ENCODE measurements at places on chromosomes 16 and 17.
A peak's percentile ranks its signal among the peaks of the same experiment; 100 is the strongest.

- no peak for DNase-seq
These were observed 26.1 kb downstream of the METTL16 start for GRCh38 chr17:2485543-2485942.

DNA sequence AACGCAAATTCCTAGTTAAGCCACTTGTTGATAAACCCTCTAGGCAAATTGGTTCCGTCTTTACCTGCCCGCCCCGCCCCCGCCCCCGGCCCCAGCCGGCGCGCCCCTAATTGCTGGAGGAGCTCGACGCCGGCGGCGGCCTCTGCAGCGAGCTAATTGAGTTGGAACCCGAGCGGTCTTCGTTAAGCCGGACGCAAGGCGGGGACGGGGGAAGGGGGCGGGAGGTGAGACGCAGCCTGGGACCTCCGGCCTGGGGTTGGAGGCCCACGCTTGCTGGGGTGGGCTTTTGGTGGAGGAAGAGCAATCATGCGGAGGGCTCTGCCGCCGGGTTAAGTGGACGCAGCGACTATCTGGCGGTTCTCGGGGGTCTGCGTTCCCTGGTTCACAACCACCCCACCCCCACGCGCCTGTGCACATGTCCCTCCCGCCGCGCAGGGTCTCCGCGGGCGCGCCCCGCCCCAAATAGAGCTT is 12.7 kb upstream of the FOXF1 start:
- no peak for DNase-seq

DNA sequence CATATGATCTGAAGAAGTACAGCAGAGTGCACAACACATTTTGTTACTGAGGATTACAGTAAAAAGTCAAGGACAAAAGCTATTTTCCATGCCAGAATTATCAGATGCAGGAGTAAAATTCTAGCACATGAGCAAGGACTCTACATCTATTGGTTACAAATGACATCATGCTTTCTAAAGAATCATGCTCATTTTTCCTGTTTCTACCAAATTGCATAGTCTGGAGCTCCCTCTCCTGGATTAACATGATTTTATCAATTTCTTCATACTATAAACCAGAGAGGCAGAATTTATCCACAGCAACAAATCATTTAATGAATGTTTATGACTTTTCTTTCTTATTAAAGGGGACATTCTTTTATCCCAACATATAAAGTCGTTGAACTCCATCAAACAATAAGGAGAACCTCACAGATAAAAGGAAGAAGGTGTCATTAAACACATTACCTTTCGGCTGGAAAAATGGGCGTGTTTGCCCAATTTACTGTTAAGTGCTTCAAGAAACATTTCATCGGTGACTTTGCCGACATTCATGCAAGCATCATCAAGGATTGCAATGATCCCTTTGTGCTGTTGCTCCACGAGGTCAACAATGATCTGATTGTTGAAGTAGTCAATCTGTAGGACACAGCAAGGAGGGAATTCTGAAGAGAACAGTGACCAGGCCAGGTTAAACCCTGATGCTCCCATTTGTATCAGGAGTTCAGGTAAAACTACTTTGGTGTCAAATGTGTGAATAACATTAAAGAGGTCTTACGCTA is 121.7 kb downstream of the MYO1D start:
- DNase-seq, result no peak

- DNase-seq, result no peak
These were observed 156.4 kb upstream of the CCL2 start for GRCh38 chr17:34098699-34099098.

DNA sequence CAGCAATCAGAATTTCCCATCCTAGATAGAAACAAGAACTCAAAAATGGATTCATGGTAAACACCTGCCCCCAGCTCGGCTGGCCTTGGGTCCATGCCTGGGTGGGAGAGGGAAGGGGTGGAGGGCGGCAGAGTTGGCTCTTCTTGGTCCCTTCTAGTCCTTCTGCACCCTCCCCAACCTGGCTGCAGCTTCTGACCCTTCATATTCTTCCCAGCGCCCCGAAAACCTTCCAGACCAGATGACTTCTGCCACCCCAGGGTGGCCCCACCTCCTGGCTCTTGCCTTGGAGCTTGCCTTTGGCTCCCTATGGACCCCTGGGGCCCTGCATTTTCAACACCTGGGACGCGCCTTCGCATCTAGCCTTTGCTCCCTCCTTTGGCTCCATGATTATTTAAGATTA is 5.4 kb upstream of the GJD3 start:
- no peak for DNase-seq

GRCh38 chr16:46833460-46833800 is 2.5 kb upstream of the C16orf87 start:
- DNase-seq, result no peak

DNA sequence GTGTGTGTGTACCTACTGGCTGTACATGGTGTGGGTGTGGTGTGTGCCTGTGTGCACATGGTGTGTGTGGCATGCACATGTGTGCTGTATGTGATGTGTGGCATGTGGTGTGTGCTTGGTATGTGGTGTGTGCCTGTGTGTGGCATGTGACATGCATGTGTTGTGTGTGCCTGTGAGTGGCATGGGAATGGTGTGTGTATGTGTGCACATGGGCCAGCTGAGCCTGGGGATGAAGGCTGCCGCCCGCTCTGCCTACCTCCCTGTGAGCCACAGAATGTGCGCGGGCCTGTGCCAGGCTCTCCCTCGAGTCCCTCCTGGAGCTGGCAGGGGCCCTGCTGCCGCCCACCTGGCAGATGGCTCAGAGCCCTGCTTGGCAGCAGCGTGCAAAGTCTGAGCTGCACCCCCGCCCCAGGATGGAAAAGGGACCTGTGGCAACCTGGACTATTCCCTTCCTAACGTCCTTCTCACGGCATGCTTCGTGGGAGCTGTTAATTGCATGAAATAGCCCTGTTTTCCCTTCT is 9.3 kb downstream of the PRSS27 start:
- no peak for DNase-seq

GRCh38 chr16:10323528-10323869 is 62.4 kb upstream of the ATF7IP2 start:
- DNase-seq, result no peak

- no peak for DNase-seq
These were observed 251.7 kb downstream of the CPPED1 start for GRCh38 chr16:12551946-12552345.

DNA sequence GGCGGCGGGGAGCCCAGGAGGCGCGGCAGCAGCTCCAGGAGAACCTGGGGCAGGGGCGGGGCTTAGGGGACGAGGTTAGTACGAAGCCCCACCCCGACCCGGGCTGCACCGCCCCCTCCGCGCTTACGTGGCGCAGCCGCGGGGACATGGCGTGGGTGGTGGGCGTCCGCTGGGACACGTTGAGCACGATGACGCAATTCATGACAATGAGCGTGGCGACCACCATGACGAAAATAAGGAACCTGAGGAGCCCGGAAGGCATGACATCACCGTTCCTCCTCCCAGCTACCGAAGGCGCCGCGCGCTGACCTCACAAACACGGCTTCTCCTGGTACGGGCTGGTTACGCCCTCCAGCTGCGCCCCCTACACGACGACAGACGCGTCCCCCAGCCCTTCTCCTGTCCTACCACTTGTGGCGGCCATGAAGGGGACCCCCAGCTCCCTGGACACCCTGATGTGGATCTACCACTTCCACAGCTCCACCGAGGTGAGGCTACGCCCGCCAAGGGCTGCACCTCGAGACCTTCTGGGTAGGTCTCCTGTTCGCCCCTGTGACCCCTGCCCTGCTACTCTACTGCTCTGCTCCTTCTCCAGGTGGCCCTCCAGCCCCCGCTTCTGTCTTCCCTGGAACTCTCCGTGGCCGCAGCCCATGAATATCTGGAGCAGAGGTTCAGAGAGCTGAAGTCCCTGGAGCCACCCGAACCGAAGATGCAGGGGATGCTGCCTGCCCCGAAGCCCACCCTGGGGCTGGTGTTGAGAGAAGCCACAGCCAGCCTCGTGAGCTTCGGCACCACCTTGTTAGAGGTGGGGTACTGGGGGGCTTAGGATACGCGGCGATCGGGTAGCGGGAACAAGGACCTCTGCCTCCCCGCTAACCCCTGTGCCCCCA is at the start of gene C17orf107:
TSS of gene C17orf107 (plus strand) at position 196 of the 890 bp plus-strand sequence. CDS start at position 423, 227 bp downstream.
- peak; percentile 97 for DNase-seq

DNA sequence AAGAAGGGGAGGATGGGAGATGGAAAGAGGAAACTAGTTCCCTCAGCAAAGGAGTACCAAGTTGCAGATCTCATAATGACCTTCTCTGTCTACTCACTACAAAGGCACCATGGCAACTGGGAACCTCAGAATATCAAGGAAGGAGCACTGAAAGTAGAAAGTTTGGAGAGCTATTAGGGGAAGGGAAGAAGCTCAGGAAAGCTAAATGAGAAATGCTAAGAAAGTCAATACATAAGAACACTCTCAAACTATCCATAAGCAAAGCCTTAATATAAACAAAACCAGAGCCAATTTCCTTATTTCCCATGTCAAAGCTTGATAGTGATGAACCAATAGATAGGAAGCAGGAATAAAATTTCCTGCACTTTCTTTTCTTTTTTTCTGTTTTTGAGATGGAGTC is 57.9 kb upstream of the C17orf78 start:
- DNase-seq, result no peak

All from stimulated activated effector memory CD8-positive, alpha-beta T cell treated with anti-CD3 and anti-CD28 coated beads, Interleukin-12 subunit alpha, Interleukin-12 subunit beta, amount 100 ng/mL, for 72 hours (primary cell).